ENCODE measurements at places on chromosomes 1 and 21. TPM values are rescaled to one million over a fixed set of nuclear protein-coding genes. Genes with fewer than 3 reads are reported as not detected.

TTC39A gene
- total RNA-seq, result not detected

GPR161 gene
- 5.7 TPM for total RNA-seq

CSF3R gene
- not detected for total RNA-seq

OLFML3 gene
- total RNA-seq, result 64.8 TPM

TSPAN2 gene
- total RNA-seq, result 1.0 TPM

F13B gene
- total RNA-seq, result not detected

NPL gene
- total RNA-seq, result 2.6 TPM

COPA gene
- total RNA-seq, result 165 TPM
